ENCODE measurements at places on chromosomes 16 and 17.

GRCh38 chr16:57937861-57938260 lies 33.1 kb downstream of the CNGB1 start:
- no peak for DNase-seq

GRCh38 chr16:411576-412265 lies 10.0 kb downstream of the DECR2 start:
- DNase-seq = no peak

DNA sequence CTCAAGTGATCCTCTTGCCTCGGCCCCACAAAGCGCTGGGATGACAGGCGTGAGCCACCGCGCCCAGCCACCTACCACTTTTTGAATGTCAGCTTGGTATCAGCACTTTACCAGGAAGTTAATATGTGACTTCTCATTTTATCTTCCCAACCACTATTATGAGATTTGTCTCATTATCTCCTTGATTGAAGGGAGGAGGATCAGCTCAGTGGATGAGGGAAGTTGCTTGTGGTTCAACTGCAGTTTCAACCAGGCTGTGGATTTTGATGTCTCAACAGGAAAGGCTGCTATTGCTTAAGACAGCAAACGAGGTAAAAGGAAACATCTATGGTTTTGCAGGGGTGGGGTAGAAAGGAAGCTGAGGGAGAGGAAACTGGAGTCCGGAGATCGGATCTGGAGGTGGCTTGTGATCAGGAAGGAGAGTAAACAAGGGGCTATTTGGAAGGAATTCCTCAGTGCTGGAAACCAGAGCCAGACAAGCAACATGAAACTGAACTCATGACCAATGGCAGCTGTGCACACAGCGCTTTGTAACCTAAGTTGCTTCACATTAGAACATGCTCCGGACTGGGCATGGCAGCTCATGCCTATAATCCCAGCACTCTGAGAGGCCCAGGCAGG lies 180.5 kb downstream of the VPS53 start:
- no peak for DNase-seq

DNA sequence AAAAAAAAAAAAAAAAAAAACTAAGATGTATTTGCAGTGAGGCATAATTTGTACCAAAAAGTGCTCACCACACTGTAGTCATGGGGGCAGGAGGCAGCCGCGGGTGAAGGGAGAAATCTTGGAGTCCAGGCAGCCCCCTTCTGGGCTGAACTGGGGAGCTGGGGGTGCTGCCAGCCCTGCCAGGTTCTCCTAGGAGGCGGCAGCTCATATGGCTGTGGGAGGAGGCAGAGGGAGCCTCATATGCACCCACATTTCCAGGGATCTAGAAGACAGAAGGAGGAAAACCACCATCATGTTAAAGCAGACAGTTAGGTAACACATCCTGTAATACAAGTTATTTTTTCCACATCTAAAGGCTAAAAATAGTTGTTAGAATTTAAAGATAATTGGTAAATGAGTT lies 16.3 kb downstream of the MAPT start:
- no peak for DNase-seq

- no peak for DNase-seq
Measured at GRCh38 chr17:4980644-4981216, 6.7 kb downstream of the CAMTA2 start.

GRCh38 chr17:46841561-46842379 lies 9.6 kb upstream of the WNT9B start:
- no peak for DNase-seq

DNA sequence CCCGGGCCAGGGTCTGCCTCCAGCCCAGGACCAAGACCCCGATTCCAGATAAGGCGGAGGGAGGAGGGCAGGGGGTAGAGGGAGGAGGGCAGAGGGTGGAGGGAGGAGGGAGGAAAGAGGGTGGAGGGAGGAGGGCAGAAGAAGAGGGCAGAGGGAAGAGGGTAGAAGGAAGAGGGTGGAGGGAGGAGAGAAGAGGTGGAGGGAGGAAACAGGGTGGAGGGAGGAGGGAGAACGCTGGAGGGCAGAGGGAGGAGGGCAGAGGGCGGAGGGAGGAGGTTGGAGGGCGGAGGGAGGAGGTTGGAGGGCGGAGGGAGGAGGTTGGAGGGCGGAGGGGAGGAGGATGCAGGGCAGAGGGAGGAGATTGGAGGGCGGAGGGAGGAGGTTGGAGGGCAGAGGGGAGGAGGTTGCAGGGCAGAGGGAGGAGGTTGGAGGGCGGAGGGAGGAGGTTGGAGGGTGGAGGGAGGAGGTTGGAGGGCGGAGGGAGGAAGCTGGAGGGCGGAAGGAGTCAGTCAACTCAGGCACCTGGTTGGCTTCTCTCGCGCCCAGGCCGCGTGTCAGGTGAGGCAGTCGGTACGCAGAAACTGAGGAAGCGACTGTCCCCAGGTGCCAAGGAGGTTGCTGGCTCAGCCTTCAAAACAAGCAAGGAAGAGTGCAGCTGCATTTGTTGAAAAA lies 65.2 kb downstream of the KLHDC4 start:
- DNase-seq = no peak

DNA sequence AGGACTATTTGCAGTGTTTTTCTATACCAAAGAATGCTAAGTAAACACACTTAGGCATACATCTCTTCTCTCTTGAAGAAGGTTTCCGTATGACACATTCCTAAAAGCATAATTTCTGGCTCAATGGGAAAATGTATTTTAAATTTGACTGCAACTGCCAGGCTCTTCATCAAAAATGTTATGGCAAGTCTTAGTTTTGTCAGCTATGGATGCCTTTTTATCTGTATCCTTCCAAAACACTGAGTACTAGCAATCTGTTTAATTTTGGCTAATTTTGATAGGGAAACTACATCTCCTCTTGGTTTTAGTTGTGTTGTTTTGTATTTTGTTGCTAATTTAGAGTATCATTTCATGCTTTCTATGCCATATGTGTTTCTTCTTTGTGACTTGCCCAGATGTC lies 35.4 kb downstream of the MRPS23 start:
- no peak for DNase-seq

- DNase-seq = no peak
Measured at GRCh38 chr16:67805718-67806427, 487 bp downstream of the RANBP10 start.

Measured in stimulated activated CD4-positive, alpha-beta T cell treated with anti-CD3 and anti-CD28 coated beads, TNF-alpha, amount 100 ng/mL, for 1 hour (primary cell).